Putamen (tissue), 1 donor: ENCODE measurements at places on chromosomes 4 and X.
A peak's percentile ranks its signal among the peaks of the same experiment; 100 is the strongest.

DNA sequence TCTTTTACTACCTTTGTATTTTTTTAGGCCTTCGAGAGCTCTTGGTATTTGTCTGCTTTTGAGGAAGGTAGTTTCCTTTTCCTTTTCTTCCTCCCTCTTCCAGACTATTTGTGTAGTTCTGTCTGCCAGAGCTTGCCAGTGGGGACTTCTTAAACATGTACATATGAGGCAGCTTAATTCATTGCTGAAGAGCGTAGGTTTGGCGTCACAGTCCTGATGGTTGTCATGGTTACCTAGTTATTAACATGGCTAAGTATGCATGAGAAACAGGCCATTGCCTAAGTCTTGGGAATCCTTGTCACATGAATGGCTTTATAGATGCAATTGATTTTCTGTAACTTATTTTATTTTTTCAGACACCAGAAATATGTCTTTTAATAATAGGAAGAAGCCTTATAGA lies 48.5 kb upstream of the ARMCX2 start:
- peak; percentile 21 for DNase-seq

GRCh38 chr4:101977076-101977475 lies 186.5 kb downstream of the BANK1 start:
- no peak for DNase-seq

DNA sequence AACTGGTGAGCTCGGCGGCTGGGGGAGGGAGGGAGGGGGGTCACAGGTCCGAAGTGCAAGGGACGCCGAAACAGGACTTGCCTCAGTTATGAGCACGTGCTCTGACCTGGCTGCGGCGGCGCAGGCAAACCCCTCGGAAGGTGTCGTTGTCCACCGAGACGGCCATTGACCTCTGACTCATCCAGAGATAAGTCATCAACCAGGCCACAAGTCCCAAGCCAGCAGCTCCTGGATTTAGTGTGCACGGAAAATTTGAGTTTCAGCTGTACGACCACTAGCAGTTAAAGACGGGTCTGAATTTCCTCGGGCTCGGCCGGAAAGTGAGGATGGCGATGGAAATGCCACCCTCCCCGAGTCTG lies 674 bp downstream of the SH3D19 start:
- peak; percentile 47 for DNase-seq

- DNase-seq, result no peak
Measured at GRCh38 chr4:177281351-177281909, 28.2 kb upstream of the NEIL3 start.

DNA sequence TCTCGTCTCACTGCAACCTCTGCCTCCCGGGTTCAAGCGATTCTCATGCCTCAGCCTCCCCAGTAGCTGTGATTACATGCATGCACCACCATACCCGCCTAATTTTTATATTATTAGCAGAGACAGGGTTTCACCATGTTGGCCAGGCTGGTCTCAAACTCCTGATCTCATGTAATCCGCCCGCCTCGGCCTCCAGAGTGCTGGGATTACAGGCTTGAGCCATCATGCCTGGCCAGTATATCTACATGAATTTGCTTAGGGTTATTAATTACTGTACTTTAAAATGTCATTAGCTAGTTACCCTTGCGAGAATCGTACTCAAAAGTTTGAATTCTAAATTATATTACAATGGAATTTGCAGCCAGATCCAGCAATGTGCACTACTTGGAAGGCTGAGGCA lies 8.9 kb downstream of the CPEB2 start:
- DNase-seq, result no peak

- DNase-seq, result no peak
Measured at GRCh38 chr4:75714011-75714410, 10.4 kb upstream of the USO1 start.

GRCh38 chrX:44012484-44013096 lies 39.4 kb upstream of the NDP start:
- DNase-seq, result no peak

GRCh38 chr4:616911-617643 lies 8.3 kb upstream of the PDE6B start:
- DNase-seq, result no peak

- DNase-seq, result no peak
Measured at GRCh38 chr4:2364654-2365053, 53.8 kb downstream of the ZFYVE28 start.

- no peak for DNase-seq
Measured at GRCh38 chrX:115284877-115285276, 4.6 kb upstream of the LUZP4 start.

- no peak for DNase-seq
Measured at GRCh38 chr4:54908763-54909162, 216.6 kb downstream of the KDR start.

- no peak for DNase-seq
Measured at GRCh38 chrX:153900831-153901752, 3.4 kb upstream of the AVPR2 start.

DNA sequence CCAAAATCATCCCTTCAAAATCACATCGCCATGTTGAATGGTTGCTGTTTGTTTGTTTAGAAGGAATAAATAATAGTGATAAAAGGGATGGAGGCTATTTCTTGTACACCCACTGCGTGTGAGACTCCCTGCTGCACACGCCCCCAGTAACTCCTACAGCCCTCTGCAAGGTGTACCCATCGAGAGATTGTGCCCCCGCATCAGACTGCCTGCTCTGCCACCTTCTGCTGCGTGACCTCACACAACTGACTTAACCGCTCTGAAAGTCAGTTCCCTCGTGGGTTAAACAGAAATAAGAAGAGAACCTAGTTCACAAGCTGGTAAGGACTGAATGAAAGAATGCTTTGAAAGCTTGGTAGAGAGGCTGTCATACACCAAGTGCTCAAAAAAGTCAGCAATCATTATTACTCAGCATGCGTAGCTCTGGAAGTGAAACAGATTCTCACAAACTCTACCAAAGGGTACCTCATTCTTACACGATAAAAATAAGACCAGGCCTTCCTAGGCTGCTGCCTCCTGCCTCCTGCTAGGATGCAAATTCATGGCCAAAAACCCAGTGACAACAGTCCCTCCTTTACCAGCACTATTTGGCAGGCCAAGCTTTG lies 147.1 kb downstream of the CPEB2 start:
- no peak for DNase-seq

DNA sequence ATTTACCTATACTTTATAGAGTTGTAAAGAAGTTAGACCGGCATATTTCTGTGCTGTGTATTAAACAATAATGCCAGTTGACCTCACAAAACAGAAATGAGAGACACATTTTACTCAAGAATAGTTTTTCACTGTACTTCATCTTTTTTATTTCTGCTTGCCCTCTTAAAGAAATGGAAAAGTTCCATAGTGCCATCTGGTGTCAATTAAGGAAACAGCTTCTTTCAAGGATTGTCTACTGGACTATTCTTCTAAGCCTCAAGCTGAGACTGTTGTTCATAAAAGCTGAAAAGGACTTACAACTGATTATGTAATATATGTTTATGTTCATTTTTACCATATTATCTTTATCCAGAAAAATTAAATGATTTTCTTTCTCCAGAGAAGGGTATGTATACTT lies 1523.7 kb downstream of the ARAP2 start:
- peak; percentile 31 for DNase-seq

DNA sequence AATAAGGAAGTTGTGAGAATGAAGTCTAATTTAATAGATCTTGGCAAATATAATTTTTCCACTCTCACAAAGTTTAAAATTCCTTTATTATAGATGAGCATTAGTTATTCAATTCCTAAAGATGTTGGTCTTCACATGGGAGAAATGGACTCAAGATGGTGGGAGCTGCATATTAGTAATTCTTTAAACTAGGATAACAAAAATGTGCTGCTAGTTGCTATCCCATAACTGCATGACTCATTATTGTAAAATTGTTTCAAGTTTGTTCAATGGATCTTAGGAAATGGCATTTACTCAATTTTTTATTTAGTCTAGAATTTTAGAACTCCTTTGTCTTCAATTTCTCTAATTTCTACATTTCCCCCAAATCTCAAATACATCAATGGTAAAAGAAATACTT lies 155.8 kb downstream of the ATP10D start:
- DNase-seq, result no peak

DNA sequence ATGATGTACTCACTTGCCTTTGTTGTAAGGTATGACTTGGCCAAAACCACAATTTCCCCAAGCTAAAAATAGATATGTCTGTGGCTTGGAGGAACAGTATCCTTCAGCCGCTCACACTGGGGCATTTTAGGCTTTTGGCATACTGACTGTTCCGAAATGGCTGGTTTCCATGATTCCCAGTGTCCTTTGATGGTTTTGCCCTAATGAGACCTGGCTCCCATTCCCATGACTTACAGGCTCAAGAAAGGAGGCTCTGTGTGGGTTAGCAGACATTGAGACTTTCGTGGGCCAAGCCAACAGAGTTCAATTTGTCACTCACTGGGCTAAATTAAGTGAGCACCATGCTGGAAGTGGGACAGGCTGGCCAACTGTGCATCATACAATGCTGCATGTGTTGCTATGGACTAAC lies 150.6 kb downstream of the CEP135 start:
- peak; percentile 70 for DNase-seq

- DNase-seq, result no peak
Measured at GRCh38 chrX:11908371-11908770, 150.3 kb downstream of the MSL3 start.

DNA sequence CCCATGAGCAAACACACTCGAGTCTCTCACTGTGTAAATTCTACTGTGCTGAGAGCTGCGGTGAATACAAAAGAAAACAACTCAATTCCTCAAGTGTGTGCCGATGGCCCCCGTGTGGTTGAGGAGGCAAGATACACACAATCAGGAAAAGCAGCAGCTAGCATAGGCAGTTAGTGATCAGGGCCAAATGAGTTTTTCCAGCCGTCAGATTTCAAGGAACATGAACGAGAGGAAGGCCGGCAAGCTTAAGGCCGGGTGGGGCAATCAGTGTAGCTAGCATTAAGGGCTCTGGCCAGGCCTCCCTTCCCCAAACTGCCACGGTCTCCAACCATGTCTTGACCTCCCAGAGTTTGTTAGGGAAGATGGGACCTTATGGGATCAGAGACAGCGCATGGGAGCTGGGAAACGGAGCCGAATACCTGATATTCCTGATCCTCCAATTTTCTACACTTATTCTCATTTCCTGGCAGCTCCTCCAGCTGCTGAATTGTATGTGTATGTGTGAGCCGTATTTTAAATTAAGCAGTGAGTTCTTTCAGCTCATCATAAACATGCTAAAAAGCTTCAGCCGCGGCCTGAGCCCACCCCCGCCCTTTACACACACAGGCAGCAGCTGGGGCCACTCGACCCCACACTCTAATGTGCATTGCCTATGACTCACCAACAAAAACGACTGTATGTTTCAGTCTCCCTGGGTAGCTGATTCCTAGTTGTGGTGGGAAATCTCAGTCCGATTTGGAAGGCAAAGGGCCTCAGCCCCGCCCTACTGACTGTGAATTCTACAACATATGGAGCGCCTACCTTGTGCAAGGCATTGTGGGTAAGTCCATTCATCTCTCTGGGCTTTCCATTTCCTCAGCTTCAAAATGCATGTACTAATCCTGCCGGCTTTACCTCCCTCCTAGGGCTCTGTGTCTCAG lies 59.9 kb downstream of the RTL9 start:
- DNase-seq, result no peak

DNA sequence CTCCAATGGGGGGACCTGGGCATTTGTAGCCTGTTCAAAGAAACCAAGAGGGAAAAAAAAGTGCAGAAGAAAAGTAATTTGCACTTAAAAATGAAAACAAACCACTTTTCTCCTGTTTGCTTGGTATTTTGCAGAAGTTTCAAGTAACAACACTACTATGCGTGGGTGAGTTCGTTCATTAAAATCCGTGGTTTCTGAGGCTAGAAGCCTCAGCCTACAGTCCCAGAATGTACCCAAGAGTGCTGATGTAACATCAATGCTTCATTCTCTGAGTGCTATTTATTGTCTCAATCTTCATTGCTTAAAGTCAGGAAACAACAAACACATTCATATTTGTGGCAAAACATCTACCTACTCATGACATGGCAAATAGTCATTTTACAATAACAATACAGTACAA lies 29.2 kb downstream of the LGI2 start:
- DNase-seq, result no peak

- no peak for DNase-seq
Measured at GRCh38 chr4:156538210-156538609, 433.4 kb downstream of the PDGFC start.

DNA sequence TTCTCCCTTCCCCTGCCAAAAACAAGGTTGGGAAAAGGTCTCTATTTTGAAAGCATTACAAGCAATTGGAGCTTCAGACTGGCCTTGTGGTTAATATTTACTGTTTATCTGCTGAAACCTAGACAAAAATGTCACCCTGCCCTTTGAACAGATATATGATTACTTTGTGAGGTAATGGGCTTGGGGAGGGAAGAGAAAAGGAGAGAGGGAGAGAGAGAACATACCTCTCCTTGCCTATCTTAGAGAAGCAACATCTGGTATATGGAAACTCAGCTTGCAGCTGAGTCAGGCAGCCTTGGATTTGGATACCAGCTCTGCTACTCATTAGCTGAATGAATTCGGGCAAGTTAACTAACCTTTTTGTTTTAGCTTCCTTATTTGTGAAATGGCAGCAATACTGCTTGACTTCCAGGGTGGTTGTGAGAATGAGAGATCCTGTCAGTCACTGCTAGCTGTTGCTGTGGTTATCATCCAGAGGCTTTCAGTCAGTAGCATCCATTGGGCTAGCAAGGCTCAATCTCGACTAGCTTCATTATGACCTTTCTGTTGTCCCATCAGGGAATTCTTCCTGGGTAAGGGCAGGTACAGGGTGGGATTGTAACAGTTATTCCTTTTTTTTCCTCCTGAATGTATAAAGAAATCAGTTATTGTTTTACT lies 41.1 kb downstream of the ZFX start:
- DNase-seq, result no peak

GRCh38 chr4:109171070-109171469 lies 131.4 kb downstream of the COL25A1 start:
- DNase-seq, result no peak

DNA sequence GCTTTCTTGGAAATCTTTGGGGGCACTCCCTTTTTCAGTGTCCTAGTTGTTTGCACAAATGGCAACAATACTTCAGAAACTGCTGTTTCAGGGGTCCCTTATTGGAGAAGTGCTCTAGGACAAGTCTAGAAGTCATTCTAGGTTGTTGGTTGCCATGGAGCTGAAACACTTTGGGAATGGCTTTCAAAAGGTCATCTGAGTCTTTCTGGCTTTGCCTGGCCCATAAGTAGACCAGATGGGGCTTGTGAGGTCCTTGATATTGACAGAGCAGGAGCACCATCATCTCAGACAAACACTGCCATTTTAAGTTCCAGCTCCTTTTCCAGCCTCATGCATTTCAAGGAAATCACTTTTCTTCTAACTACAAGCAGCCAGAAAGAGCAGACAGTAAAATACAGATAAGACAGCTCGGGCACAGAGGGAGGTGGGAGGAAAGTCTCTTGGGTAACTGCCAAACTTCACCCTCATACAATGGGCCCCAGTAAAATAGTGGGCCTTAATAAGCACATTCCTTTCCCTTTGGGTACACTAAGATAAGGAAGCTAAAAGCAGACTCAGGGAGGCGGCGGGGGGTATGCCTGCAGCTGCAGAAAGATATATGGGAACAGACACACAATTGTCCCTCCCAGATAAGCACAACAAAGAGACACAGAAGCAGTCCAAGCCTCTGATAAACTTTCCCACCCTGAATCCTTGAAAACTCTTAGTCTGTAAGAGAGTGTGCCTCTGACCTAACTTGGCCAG lies 8.5 kb upstream of the NXF3 start:
- no peak for DNase-seq

GRCh38 chrX:119690921-119691716 lies 1.8 kb downstream of the SEPTIN6 start:
- no peak for DNase-seq

GRCh38 chrX:100663642-100664041 lies 19.6 kb downstream of the SRPX2 start:
- no peak for DNase-seq

- no peak for DNase-seq
Measured at GRCh38 chr4:20816287-20816686, 116.0 kb downstream of the PACRGL start.
